ENCODE measurements at places on chromosomes 12 and 14.

GRCh38 chr14:94476023-94476422 is at the start of gene SERPINA9:
TSS of gene SERPINA9 (minus strand) at chr14:94476197. CDS start at chr14:94469840, 6,357 bp downstream.
- no peak for DNase-seq

- DNase-seq: no peak
Measured at GRCh38 chr14:75277815-75278421, 710 bp upstream of the FOS start.

DNA sequence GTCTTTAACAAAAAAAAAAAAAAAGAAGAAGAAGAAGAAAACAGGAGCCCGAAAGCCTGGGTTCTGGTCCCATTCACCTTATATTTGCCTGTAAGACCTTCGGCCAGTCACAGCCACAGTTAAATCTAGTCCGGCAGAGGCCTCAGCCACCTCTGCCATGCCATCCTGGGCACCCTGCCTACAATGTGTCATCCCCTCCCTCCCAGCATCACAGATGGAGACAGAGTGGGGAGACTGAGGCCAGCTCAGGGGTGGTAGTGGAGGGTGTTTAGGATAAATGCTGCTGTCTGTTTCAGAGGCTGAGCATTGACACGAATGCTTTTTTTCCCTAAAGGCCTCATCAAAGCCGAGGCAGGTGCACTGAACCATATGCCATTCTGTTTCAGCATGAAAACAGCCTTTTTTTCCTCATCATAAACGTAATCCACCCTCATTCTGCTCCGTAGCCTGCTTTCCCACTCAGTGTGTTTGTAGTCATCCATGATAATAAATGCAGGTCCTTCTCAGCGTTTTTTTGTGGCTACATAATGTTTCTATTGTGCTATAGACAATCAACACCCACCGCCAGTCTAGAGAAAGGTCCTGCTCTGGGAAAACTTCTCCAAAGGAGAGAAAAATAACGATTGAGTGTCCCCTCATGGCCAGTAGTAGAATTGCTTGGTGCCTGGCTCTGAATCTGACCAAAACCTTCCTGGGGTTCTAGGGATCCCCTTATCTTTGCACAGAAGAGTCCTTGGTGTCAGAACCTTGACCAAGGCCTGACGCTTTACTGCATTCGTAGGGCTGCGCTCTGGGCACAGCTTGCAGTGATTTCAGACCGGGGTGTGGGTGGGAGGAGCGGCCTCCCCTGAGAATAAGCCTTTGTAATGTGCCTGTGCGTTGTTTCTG is 41.1 kb upstream of the TSPAN9 start:
- no peak for DNase-seq

DNA sequence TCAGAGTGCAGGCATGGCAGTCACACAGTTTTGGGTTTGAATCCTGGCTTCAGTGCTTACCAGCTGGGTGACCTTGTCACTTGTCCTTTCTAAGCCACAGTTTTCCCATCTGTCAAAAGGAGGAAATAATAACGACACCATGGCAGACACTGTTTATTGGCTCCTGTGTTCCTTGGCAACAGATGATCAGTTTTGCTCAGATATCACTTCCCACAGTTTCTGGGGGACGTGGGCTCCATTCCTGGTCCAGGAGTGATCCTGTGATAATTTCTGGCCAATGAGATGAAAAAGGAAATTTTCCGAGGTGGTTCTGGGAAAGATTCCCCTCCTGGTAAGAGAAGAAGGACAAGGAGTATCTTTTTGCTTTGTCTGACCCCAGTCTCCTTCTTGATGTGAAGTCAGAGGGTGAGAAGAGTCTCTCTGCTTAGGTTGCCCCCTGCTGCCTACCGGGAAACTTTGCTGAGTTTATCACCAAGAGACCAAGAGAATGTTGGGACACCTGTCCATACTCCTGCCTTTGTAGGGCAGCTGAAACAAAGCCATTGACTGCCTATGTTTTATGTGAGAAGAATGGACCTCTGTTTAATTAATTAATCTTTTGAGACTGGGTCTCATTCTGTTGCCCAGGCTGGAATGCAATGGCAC is 178.9 kb upstream of the NRXN3 start:
- no peak for DNase-seq
